ENCODE measurements at places on chromosomes 7 and 10. TPM values are rescaled to one million over a fixed set of nuclear protein-coding genes. Genes with fewer than 3 reads are reported as not detected.
A peak's percentile ranks its signal among the peaks of the same experiment; 100 is the strongest.

BHLHA15 gene
- total RNA-seq, result 0.92 TPM

CLRN3 gene
- 49.0 TPM for total RNA-seq

DNA sequence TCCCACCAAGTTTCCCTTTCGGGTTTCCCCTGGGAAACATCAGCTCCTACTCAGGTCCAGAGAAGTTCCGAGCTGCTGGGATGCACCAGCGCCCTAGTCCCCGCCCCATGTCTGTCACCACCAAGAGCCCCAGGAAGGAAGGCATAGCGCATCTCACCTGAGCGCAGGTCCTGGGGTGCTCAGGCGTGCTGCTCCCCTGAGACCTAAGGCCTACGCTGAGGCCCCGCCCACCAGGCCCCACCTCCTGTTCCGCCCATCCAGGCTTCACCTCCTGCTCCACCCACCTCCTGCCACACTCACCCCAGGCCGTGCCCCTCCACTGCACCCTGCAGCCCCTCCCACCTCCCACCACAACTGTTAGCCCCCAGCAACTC is 1.2 kb upstream of the TFR2 start:
- no peak for DNase-seq
- H3K4me1 ChIP-seq, result no peaks in the 10 kb centered on the region
- H3K27me3 ChIP-seq, result no peaks in the 10 kb centered on the region
- H3K36me3 ChIP-seq, result no peaks in the 10 kb centered on the region

DNA sequence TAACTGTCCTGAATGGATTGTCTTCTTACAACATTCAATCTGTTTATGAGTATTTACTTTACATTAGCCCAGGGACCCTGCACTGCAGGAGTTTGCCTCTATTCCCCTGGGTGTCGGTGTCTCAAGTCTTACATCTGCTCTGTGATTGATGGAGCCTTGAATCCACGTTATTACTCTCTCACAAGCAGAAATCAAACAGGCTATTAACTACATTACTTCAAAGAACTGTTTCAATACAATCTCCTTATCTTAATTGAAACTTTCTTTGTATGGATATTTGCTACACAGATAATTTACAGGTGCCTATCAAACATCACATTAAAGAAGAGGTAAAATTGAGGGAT is 3.1 kb upstream of the ARID5B start:
- H3K27ac ChIP-seq, result peak overlapping the region; percentile 99
- H3K4me1 ChIP-seq, result peaks cover 29% of the 10 kb centered on the region
- no peak for DNase-seq
- H3K36me3 ChIP-seq, result no peaks in the 10 kb centered on the region
- H3K4me3 ChIP-seq, result no peak overlapping the region

FGF8 gene
- not detected for total RNA-seq

HOXA7 gene
- 0.83 TPM for total RNA-seq

- no peak for DNase-seq
- no peak overlapping the region for H3K27ac ChIP-seq
- no peak overlapping the region for H3K4me3 ChIP-seq
Observed at GRCh38 chr10:7457478-7458316, 46.9 kb upstream of the SFMBT2 start.

SCART1 gene
- total RNA-seq, result 1.00 TPM

DNA sequence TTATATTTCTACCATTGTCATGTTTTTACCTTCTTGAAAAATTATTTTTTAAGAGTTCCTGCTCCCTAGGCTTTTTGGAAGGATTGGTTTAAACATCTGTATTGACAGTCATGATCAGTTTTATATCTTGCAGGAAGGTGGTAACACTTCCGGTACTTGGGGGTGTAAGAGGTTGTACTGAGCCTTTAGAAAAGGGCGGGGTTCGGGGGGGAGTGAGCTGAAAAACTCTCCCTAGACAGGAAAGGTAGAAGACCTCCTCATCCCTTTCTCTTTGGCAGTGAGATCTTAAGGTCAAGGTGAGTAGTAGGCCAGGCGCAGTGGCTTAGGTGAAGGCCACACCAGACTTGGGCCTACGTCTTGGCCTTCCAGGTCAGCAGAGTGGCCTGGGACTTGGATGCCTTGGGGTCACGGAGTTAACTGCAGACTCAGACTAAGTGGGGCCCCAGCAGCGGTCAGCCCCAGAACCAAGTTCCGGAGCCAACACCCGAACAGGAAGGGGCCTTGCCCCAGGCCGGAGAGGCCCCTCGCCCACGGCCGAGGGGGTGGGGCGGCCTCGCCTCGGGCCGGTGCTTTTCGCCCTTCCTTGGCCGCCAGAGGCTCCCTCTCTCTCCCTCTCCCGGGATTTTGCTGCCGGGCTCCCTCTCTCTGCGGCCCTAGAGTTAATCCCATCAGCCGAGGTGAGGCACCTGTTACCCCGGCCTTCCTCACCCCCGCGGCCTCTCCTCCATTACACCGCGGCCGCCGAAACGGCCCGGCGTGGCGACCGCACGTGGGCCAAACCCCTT is at the start of gene PPP1R9A:
PPP1R9A (plus strand) TSS at position 569 of the 785 bp plus-strand sequence. CDS start 2,520 bp downstream, outside the sequence.
- peaks cover 25% of the 10 kb centered on the region for H3K4me1 ChIP-seq
- peak within 1 kb of the TSS; percentile 95 for H3K27ac ChIP-seq
- H3K4me3 ChIP-seq, result peak within 1 kb of the TSS; percentile 87
- H3K27me3 ChIP-seq, result no peaks in the 10 kb centered on the region
- peak; percentile 75 for DNase-seq
- no peaks in the 10 kb centered on the region for H3K36me3 ChIP-seq

DNA sequence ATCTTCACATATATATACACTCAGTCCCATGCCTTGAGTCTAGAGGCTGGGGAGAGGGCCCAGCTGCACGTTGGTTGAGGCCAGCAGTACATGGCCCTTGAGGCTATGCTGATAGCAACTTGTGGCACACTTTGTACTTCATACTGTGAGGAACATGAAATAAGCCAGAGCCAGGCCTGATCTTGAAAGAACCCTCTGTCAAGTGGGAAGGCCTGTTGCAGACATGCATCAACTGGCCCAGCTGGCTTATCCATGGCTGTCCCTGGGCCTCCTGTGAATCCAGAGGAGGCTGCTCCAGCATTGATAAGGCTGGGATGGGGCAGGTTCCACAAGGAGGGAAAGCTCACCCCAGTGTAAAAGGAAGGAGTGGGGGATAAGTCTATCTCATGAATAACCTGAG is 140.4 kb downstream of the NRF1 start:
- DNase-seq, result no peak
- H3K4me1 ChIP-seq, result peaks cover 3% of the 10 kb centered on the region
- H3K27ac ChIP-seq, result no peak overlapping the region
- no peaks in the 10 kb centered on the region for H3K36me3 ChIP-seq

DNA sequence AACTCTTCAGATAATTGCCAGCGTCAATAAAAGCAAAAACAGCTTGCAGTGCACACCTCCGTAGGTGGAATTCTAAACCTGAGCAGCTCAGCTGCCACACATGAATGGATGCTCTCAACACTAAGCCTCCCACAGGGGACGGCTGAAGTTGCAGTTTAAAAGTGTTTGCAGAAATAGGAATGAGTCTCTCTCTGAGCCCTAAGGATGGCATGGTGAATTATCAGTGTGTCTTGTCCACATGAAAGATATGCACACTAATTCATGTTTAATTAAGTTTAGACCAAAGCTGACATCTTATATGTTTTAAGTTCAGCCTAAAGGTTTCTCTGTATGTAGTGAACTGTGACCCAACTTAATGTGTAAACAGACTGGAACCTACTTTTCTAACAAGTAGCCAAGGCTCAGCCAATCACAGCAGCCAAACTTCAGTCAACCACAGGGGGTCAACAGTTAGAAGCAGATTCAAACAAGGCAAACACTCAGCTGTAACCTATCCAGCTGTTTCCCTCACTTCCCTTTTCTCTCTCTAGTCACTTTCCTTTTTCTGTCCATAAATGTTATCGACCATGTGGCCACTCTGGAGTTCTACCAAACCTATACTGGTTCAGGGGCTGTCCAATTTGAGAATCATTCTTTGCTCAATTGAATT is 38.1 kb downstream of the CTTNBP2 start:
- H3K27ac ChIP-seq, result no peak overlapping the region
- H3K27me3 ChIP-seq, result no peaks in the 10 kb centered on the region
- no peak for DNase-seq

- DNase-seq, result no peak
- no peaks in the 10 kb centered on the region for H3K36me3 ChIP-seq
- no peaks in the 10 kb centered on the region for H3K27me3 ChIP-seq
- H3K4me1 ChIP-seq, result no peaks in the 10 kb centered on the region
- no peak overlapping the region for H3K27ac ChIP-seq
Observed at GRCh38 chr10:132259702-132260482, 47.9 kb downstream of the STK32C start.

FAM13C gene
- 3.1 TPM for total RNA-seq

GRCh38 chr10:13715100-13715499 is 128.3 kb downstream of the PRPF18 start:
- H3K36me3 ChIP-seq, result no peaks in the 10 kb centered on the region
- peaks cover 24% of the 10 kb centered on the region for H3K4me1 ChIP-seq
- no peaks in the 10 kb centered on the region for H3K27me3 ChIP-seq

DNA sequence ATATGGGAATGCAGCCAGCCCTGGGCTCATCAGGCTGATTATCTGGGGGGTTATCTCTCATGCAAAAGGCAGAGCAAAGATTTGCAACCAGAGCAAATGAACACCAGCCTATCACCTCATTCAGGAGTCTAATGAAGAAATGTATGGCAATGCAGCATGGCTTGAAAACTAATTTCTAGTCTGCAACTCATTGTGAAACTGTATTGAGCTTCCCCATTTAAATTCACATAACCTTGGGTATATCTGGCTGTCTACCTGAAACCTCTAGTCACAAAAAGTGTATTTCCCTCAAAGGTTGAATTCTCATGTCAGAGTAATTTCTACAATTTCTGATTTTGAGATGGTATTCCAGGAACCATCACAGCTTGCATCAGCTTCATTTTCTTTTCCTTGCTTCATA is 240.0 kb downstream of the SDHAF3 start:
- no peak overlapping the region for H3K4me3 ChIP-seq
- H3K27ac ChIP-seq, result no peak overlapping the region
- H3K36me3 ChIP-seq, result no peaks in the 10 kb centered on the region
- H3K27me3 ChIP-seq, result no peaks in the 10 kb centered on the region
- H3K4me1 ChIP-seq, result no peaks in the 10 kb centered on the region
- no peak for DNase-seq

CPXM2 gene
- 4.9 TPM for total RNA-seq

DNA sequence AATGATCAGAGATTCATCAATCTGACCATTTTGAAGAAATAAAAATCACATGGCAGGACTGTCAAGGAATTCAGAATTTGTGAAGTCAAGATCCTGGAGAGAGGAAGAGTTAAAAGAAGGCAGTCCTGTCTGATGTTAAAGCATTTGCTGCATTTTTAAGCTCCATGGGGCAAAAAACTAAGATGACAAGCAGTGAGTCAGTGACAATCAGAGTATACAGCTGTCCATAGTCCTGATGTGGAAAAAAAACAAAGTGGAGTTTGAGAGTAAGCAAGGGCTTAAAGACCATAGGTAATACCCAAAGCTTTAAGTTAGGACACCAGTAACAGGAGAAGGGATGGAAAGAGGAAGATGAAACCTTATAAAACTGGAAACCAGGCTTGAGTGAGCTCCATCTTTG is 412.7 kb upstream of the ANKRD30A start:
- no peak for DNase-seq
- H3K36me3 ChIP-seq, result no peaks in the 10 kb centered on the region
- H3K4me3 ChIP-seq, result no peak overlapping the region
- no peaks in the 10 kb centered on the region for H3K4me1 ChIP-seq
- no peak overlapping the region for H3K27ac ChIP-seq
- no peaks in the 10 kb centered on the region for H3K27me3 ChIP-seq

- H3K27ac ChIP-seq, result no peak overlapping the region
- no peak for DNase-seq
- H3K27me3 ChIP-seq, result no peaks in the 10 kb centered on the region
- no peaks in the 10 kb centered on the region for H3K36me3 ChIP-seq
Observed at GRCh38 chr10:109958059-109958458, 34.7 kb upstream of the XPNPEP1 start.

- peaks cover 86% of the 10 kb centered on the region for H3K27me3 ChIP-seq
- no peaks in the 10 kb centered on the region for H3K36me3 ChIP-seq
- DNase-seq, result no peak
- no peak overlapping the region for H3K4me3 ChIP-seq
Observed at GRCh38 chr7:129781928-129782817, 170.6 kb downstream of the UBE2H start.

GRCh38 chr7:112293416-112293815 is 86.9 kb downstream of the ZNF277 start:
- no peak for DNase-seq
- no peaks in the 10 kb centered on the region for H3K4me1 ChIP-seq
- H3K36me3 ChIP-seq, result no peaks in the 10 kb centered on the region
- no peaks in the 10 kb centered on the region for H3K27me3 ChIP-seq
- no peak overlapping the region for H3K4me3 ChIP-seq

GRCh38 chr10:131928248-131929095 is 27.7 kb downstream of the PPP2R2D start:
- H3K36me3 ChIP-seq, result no peaks in the 10 kb centered on the region
- no peaks in the 10 kb centered on the region for H3K4me1 ChIP-seq
- DNase-seq, result no peak
- no peak overlapping the region for H3K27ac ChIP-seq
- H3K4me3 ChIP-seq, result no peak overlapping the region

DNA sequence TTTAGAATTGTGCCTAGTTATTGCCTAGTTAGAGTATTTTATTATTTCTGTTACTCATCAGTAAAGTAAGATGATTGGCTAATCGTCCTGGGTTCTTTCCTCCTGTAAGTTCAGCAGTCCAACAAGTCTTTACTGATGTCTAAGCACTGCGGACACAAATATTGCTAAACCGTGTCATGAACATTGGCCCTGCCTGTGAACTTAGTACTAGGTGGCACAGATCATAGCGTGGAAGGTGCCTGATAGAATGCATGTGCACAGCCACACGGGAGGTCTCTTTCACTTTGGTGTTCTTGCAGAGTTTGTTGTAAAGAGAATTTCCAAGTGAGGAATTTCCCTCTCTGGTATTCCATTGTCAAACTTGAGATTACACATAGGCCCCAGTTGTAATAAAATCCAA is 38.0 kb downstream of the RBM33 start:
- H3K27ac ChIP-seq, result peak overlapping the region; percentile 36
- no peaks in the 10 kb centered on the region for H3K4me1 ChIP-seq
- no peaks in the 10 kb centered on the region for H3K27me3 ChIP-seq
- peaks cover 3% of the 10 kb centered on the region for H3K36me3 ChIP-seq
- DNase-seq, result peak; percentile 61

DNA sequence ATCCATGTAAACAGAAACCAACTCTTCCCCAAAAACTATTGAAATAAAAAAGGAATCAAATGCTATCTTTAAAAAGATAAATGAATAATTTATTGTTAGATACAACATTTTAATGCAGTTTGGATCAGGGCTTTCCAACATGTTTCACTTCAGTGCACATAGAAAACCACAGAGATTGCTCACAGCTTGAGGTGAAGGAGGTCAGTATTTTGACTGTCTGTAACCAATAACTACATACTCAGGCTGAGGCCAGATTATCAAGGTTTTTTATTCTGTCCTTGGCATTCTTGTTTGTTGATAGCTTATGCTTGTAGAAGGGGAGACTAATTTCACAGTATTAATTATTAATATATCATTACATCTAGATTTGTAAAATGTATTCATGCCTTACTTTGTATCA is 195.5 kb downstream of the PRKG1 start:
- DNase-seq, result no peak
- H3K4me1 ChIP-seq, result no peaks in the 10 kb centered on the region
- no peak overlapping the region for H3K4me3 ChIP-seq
- H3K27me3 ChIP-seq, result no peaks in the 10 kb centered on the region

UCN3 gene
- total RNA-seq, result not detected

- H3K36me3 ChIP-seq, result no peaks in the 10 kb centered on the region
- DNase-seq, result no peak
- H3K27me3 ChIP-seq, result no peaks in the 10 kb centered on the region
- no peak overlapping the region for H3K27ac ChIP-seq
Observed at GRCh38 chr7:87543623-87544022, 57.1 kb downstream of the ABCB1 start.

PVRIG gene
- total RNA-seq, result not detected
